ENCODE measurements at places on chromosomes 11 and 22.

DNA sequence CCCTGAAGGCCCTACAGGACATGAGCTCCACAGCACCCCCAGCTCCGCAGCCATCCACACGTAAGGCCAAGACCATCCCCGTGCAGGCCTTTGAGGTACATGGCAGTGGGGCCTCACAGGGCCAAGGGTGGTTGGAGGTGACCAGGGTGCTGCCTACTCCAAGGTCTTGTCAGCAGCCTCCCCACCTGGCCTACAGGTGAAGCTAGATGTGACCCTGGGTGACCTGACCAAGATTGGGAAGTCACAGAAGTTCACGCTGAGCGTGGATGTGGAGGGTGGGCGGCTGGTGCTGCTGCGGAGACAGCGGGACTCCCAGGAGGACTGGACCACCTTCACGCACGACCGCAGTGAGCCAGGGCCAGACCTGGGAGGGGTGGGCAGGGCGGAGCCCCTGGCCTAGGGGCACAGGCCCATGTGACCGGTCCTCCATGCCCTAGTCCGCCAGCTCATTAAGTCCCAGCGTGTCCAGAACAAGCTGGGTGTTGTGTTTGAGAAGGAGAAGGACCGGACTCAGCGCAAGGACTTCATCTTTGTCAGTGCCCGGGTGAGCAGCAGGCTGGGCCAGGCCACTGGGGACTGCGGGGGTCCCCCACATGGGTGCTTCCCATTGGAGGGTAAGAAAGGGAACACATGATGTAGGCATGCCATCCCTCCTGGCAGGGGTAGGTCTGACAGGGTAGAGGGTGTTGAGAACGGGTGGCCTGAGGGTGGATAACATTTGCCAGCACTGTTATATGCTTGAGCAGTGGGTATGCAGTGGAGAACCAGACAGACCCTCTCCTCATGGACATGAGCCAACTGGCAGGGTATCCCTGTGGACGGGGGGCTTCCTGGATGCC, 5.6 kb downstream of the INPPL1 start:
- DNase-seq = no peak

DNA sequence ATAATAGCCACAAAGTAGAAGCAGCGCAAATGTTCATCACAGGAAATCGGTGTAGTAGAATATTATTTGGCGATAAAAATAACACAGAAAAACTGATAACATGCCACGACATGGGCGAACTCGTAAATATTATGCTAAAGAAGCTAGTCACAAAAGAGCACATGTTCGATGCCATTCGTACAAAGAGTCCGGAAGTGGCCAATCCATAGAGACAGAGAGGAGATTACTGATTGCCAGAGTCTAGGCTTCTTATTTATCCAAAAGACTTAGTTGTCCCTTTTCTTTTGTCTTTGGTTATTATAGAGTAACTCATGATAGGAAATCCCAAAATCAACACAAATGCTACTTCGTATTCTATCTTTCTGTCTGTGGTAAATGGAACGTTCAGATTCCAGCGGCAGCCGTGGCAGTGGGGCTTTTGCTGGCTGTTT, 56.5 kb downstream of the MED15 start:
- no peak for DNase-seq

DNA sequence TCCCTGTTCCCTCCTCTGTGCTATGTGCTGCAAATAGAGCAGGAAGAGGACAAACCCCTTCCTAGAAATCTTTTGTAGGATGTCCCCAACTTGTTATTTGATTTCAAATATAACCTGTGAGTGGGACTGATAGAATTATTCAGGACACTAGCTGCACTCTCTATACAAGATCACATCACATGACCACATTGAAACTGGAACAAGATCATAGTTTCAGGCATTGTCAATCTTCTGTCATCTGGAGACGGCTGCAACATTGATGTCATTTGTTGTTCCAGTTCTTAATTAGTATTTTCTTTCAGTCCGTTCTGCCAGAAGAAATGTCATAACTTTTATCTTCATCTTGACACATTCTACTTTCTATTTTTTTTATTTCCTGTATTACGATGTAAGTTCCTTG, 89.3 kb downstream of the GRIA4 start:
- no peak for DNase-seq

- no peak for DNase-seq
Measured at GRCh38 chr22:43999378-43999777, 24.7 kb upstream of the PARVB start.

GRCh38 chr11:114036147-114036811, 23.2 kb upstream of the ZBTB16 start:
- peak; percentile 31 for DNase-seq

DNA sequence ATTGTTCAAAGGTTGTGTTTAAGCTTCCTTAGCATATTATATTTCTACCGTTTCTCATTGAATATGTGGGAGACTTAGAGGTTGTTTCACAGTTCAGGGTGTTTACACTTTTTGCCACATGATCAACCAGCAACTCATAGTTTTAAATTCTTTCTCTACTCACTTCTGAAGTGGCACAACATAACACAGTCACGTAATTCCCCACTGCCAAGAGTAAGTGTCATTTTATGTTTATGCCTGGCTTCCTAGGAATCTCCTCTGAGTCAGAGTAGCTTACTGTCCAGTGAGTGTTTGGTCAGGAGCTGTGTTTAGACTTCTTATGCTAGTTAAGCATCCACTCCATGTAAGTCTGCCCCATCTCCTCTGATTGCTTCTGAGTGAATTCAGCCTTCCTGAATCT, 520.8 kb upstream of the KIRREL3 start:
- DNase-seq = no peak

DNA sequence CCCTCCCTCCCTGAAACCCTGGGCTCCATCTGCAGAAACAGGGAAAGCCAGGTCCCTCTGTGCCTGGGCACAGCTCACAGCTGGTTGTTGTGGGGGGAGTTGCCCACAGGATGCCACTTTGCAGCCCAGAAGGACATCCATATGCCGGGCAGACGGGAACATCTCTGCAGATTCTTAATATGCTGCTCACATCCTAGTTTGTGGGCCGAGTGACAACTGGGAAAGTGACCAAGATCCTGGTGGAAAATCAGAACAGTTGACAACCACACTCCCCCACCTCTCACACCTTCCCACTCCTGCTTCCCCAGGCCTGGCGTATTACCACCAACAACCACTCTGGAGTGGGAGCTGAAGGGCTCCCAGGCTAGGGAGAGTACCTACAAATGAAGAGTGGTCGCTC, 7.3 kb upstream of the SCGB1A1 start:
- peak; percentile 36 for DNase-seq

DNA sequence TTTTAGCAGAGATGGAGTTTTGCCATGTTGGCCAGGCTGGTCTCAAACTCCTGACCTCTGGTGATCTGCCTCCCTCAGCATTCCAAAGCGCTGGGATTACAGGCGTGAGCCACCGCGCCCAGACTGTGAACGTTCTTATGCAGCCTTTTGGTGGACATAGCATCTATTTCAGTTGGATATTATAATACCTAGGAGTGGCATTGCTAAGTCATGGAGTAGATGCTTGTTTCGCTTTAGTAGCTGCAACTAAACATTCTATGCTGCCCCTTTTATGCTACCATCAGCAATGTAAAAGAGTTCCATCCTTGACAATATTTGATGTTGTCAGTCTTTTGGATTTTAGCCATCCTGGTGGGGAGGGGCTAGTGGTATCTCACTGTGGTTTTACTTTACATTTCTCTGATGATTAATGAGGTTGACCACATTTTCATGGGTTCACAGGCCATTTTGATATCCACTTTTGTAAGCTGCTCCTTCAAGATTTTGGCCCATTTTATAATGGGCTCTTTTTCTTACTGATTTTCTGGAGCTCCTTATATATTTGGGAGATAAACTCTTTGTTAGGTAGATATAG, 16.5 kb upstream of the APOBEC3A start:
- no peak for DNase-seq

DNA sequence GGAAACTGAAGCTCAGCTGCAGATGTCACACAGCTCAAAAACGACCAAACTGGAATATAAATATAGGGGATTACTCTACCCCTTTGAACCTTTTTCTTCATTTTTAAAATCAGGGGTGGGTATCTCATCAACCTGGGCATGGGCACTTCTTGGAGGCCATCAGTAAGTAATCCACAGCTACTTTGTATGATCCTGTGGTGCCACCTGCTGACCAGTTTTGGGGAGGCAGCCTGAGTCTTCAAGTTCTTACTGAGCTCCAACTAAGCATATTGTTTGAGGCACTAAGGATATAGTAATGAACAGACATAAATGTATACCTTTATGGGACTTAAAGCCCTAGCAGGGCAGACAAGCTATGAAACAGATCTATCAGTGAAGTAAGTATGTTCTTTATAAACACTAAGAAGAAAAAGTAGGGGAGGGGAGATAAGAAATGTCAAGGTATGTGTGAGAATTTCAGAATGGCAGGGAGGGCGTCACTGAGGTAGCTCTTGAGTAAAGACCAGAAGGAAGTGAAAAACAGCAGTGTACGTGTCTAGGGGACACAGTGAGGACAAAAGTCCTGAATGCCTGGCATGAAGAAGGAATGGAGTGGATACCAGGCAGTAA, 18.4 kb downstream of the TUB start:
- peak; percentile 10 for DNase-seq

DNA sequence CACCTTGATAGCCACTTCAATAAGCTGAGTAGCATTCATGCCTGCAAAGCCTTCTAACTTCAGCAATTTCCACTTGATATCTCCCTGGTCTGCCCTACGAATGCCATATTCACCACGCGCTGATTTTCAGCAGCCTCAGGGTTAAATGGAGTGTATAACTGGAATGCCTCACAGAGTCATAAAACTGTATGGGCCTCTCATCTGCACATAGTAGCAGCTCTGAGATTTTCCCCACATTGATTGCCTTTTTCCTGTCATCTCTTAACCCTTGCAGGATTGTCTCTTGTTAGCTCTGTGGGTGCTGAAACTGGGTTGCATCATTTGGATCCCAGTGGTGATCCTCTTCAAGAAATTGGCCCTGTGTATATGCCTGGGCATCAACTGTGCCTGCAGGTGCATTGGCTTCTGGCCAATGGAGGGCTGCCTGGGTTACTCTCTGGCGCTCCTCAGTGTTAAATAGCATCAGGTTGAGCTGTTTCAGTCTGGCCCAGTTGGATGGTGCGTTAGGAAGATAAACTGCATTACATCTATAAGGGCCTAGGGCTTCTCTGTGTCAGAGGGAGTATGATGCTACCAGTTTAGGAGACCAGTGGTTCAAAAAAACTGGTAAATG, 17.4 kb upstream of the GLYATL1 start:
- DNase-seq = no peak

GRCh38 chr11:8779107-8779506, 96.5 kb downstream of the RPL27A start:
- no peak for DNase-seq
